Stimulated activated CD8-positive, alpha-beta memory T cell treated with anti-CD3 and anti-CD28 coated beads, Interleukin-4, amount 100 ng/mL, for 4 hours (primary cell): ENCODE measurements at places on chromosomes 1 and 21.

GRCh38 chr1:108691128-108691941 lies 775 bp upstream of the PRPF38B start:
- no peak for DNase-seq

DNA sequence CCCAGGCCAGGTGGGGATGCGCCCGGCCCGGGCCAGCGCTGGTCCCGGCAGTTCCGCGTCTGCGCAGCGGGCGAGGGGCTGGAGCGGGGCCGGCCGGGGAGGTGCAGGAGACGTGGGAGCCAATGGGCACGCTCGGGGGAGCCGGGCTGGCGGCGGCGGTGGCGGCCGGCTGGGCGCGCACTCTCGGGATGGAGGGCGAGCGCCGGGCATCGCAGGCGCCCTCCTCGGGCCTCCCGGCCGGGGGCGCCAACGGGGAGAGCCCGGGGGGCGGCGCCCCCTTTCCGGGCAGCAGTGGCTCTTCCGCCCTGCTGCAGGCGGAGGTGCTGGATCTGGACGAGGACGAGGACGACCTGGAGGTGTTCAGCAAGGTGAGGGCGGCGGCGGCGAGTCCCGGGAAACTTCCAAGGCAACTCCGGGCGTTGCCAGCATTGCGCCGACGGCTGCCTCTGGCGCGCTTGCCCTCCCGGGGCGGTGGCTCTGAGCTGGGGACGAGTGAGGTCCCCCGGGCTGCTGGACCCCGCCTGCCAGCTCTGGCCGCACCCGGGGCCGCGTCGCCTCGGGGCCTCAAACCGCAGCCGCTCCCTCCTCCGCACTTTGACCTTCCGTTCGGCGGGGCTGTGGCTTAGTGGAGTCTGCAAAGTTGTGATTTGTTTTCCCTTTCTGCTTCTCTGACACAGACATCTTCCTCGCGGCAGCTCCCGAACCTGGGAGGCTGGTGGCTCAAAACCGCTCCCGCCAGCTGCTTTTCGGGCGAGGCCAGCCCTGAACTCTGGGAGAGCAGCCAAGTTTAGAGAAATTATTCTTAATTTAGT lies at the start of gene SNX7:
Gene SNX7, plus strand, starts transcription at position 178 of the 812 bp plus-strand sequence. Its CDS starts 11 bp downstream, at position 189.
- DNase-seq = no peak

GRCh38 chr1:60898413-60898812 lies 183.9 kb upstream of the NFIA start:
- DNase-seq = no peak

GRCh38 chr1:79726321-79726720 lies 719.8 kb upstream of the ADGRL4 start:
- DNase-seq = no peak

DNA sequence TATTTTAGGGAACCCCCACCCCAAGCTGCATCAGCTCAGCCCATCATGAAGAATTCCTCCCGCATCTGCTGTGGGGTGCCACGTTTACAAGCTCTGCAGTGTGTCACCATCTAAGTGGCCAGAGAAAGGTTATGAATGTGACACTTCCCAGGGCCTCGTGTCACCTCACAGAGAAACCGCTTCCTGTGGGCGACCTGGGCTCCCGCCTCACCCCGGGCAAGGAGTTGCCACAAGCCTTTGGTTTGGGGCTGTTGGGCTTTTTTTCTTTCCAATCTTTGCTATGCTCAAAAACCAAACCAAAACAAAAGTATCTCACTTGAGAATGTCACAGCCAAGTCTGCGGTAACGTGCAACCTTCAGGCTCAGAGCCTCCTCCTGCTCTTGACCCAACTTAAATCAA lies 82.1 kb upstream of the ARHGEF16 start:
- peak; percentile 10 for DNase-seq

- DNase-seq = no peak
These were observed 120.1 kb upstream of the CAMK1G start for GRCh38 chr1:209463441-209463840.

DNA sequence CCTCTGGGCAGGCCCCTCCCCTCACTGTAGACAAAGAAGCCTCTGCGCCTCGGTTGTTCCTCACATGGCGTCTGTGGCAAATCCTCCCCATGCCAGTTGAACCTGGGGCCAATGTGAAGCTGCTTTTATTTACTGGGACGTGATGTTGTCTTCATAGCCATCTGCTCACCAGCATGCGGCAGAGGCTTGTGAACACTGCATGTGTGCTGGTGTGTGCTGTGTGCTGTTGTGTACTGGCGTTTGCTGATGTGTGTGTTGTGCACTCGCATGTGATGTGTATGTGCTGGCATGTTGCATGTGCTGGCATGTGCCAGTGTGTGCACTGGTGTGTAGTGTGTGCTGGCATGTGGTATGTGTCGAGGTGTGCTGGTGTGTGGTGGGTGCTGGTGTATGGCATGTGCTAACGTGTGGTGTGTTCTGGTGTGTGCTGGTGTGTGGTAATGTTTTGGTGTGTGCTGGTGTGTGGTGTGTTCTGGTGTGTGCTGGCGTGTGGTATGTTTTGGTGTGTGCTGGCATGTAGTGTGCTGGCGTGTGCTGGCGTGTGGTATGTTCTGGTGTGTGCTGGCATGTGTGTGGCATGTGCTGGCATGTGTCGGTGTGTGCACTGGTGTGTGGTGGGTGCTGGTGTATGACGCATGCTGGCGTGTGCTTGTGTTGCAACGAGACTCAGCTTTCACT lies 37.2 kb upstream of the TRAPPC10 start:
- DNase-seq = no peak

GRCh38 chr1:174153085-174153824 lies 6.1 kb upstream of the RABGAP1L start:
- DNase-seq = no peak

DNA sequence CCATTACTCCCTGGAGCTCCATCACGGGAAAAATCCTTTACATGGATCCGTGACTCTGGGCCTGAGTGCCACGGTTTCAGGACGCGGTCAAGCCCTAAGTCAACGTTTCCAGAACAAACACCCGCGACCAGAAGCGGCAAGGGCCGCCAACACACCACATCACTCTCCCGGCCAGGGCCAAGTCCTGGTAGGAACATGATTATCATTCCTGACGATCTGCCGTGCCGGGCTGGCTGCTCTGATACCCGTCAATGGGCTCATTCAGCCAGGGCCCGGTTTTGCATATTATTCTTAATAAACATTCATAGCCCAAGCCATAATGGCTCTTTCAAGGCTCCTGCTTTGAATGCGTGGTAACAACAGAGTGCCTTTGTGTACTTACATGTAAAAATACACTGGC lies 44.6 kb upstream of the SIM2 start:
- DNase-seq = no peak

- no peak for DNase-seq
These were observed 811 bp upstream of the ZNF672 start for GRCh38 chr1:248837045-248837780.

DNA sequence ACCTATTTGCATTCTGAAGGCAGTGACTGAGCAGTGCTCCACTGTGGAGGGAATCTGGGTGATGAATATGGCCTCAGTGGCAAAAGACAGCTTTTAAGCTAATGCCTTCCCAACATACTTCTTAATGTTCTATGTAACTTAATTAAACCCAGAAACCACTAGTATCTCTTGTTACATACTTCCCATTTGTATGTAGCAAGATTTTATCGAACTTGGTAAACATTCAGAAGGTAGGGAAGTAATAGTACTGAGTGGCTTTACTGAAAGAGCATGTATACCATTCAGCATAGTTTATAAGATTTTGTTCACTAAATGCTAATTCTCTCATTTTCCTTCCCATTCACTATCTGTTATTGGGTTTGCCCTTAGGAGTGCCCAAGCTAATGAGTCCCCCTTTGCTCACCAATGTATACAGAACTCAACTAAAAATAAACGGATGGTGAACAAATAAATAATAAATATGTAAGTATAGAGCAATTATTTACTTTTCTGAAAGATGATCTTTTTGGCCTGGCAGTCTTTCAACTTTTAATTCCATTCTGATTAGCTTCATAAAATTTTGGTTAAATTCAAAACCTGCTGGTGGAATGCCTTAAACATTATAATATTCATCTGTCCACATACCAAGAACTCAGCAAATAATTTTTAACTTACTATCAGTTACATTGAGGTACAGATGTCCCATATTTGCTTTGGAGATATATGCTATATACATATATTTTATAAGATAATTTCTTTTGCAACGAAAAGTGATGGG lies 204.4 kb downstream of the APP start:
- no peak for DNase-seq

DNA sequence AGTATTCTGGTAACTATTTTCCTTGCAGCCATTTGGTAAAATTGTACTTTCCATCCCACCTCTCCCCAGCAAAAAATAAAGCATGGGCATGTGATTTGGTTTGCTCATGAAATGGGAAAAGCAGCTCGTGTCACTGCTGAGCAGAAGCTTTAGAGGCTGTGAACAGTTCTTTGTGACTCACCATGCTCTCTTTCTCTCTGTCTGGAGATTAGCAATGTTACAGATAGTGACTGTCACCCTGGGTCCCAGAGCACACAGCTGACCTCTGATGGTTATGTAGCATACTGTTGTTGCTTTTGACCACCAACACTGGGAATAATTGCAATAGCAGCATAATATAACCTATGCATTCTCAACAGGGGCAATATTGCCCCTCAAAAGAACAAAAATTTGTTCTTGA lies 70.6 kb downstream of the RGS2 start:
- DNase-seq = no peak

GRCh38 chr1:167486090-167486824 lies 32.1 kb downstream of the CD247 start:
- DNase-seq = no peak

DNA sequence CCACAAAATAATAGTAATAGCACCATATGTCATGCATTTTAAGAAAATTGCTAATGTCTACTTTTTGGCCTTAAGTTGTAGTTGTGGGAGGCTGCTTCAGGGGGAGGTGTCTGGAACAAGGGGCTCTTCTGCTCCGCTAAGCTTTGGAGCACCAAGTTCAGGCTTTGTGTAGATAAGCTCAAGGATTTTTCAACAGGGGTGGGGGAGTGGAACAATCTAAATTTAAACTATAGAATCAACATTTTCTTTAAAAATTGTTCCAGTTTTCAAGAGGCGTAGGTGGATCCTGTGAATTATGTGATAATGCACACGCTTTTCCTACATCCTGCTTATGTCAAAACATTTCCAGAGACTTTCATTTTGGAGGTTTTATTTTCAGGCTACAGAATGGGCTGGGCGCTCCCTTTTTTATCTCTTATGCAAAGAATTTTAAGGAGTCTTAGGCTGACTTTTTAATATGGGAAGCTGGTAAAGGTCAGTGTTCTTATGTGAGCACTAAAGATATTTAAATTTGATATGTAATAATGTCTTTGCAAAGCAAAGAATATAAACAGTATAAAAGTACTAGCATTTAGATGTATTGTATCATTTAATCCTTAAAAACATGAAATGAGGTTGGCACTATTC lies 9.9 kb downstream of the ATP1A1 start:
- no peak for DNase-seq

GRCh38 chr1:224785040-224785328 lies 144.5 kb upstream of the DNAH14 start:
- DNase-seq = no peak

- DNase-seq = no peak
These were observed 38.5 kb upstream of the ENAH start for GRCh38 chr1:225691377-225691776.

GRCh38 chr1:119191325-119191724 lies 50.9 kb upstream of the WARS2 start:
- no peak for DNase-seq

DNA sequence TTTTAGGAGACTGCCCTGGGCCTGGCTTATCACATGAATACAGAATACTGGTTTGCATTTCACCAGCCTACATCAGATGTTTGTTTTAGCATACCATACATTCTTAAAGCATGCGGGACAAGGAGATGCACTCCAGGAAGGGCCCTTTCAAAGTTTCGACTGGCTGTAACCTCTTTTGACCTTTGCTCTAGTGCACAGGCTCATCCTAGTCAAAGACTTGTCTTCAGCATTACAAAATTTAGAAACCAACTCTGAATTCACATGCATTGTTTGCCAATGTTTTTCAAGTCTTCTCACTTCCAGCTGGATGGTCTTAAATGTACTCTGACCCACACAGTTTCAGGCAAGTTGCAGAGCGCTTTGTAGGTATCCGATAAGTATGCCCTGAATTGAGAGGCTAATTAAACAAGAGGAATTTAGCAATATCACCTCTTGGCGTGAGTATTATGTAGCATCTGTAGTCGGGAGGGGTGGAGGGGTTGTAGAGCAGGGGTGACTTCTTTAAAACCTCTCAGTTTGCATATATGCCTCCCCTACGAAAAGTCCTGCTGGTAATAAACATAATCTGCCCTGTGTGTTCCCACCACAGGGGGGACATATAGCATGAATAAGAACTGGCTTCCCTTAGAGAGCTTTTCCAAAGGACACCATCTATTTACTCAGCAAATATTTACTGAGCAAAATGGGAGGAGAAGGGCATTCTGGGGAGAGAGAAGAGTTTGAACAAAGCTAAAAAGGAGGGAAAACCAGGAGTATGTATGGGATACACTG lies 24.4 kb upstream of the AHCYL1 start:
- no peak for DNase-seq

DNA sequence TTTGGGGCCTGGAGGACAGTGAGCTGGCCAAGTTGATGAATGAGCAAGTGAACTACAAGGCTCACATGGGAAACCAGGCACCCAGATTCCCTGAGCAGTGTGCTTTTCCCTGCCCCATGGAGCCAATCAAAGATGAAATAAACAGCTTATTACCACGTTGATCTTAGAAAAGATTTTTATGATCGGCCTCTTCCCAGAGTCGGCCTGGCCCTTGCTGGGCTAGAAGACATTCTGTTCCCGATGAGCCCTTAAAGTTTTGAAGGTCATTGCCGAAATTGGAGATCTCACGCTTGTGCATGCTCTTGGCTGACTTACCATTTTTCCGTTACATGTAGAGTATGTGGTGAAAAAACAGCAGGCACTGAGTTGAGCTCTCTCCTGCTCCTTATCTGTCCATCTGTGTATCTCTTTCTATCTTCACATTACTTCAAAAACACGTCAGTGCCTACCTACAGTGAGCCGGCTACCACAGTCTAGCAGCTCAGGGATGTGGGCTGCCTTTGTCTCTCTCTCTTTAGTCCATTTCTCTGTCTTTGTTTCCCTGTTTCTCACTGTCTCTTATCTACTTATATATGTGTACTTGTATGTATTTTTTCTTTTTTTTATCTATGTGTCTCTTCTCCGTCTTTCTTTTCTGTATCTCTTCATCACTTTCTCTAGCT lies 248.8 kb upstream of the USP24 start:
- DNase-seq = no peak

DNA sequence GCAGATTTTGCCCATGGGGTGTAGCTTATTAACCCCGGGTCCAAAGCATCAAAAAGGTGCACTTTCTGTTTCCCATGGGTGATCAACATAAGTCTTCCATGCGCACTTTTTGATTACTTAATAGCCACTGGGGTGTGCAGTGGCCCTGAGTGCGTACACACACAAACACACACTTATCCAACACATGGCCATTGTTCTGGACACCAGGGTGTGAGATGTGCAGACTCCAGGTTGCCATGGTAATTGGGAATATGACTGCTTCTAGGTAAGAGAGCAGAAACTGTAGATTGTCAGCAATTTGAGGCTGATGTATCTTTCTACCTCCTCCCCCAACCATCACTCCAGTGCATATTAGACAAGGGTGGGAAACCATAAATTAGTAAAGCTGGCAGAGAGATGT lies 68.8 kb downstream of the MAB21L3 start:
- no peak for DNase-seq

GRCh38 chr21:43908167-43908566 lies 43.1 kb downstream of the AGPAT3 start:
- no peak for DNase-seq

- DNase-seq = no peak
These were observed 35.7 kb downstream of the MORN1 start for GRCh38 chr1:2355373-2356261.

- DNase-seq = no peak
These were observed 20.1 kb downstream of the TFAP2E start for GRCh38 chr1:35592991-35593769.

GRCh38 chr1:206002871-206003801 lies at the start of gene RAB7B:
Gene RAB7B, minus strand, starts transcription at chr1:206003395. Its CDS starts 9,260 bp downstream, at chr1:205994135.
- no peak for DNase-seq
